Body of pancreas (tissue), 4 donors: ENCODE measurements at places on chromosomes 7 and 10. TPM values are rescaled to one million over a fixed set of nuclear protein-coding genes. Genes with fewer than 3 reads are reported as not detected.

The SLC39A12 gene
- not detected for total RNA-seq

GRCh38 chr10:17878896-17879295 lies 69.7 kb downstream of the MRC1 start:
- H3K27me3 ChIP-seq: no peaks in the 10 kb centered on the region
- no peak for DNase-seq
- no peaks in the 10 kb centered on the region for H3K4me1 ChIP-seq
- H3K4me3 ChIP-seq: no peak overlapping the region

DNA sequence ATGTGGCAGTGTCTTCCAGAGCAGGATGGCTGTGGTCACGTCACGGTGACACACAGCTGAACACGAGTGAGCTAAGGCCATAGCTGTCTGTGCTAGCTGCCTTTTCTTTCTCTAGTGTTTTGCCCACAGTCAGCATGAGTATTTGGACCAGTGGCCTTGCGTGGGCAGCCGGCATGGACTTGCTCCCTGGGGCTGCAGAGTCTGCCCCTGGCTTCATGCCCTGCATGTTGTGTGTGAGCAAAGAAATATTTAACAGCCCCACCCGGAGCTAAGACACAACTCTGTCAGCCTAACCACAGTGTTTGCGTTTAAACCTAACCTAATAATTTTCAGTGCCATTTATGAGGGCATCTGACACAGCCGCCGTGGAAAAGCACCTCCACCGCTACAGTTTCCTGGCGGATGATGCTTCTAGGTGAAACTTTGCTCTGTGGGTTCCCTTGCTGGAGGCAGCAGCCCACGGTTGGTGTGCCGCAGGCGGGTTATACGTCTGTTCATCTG lies 14.6 kb downstream of the CHST12 start:
- H3K36me3 ChIP-seq: no peaks in the 10 kb centered on the region
- DNase-seq: no peak
- peaks cover 4% of the 10 kb centered on the region for H3K4me1 ChIP-seq
- no peak overlapping the region for H3K27ac ChIP-seq
- no peak overlapping the region for H3K4me3 ChIP-seq

- DNase-seq: no peak
- H3K36me3 ChIP-seq: no peaks in the 10 kb centered on the region
- no peaks in the 10 kb centered on the region for H3K27me3 ChIP-seq
- H3K27ac ChIP-seq: no peak overlapping the region
- no peaks in the 10 kb centered on the region for H3K4me1 ChIP-seq
Measured at GRCh38 chr7:97219237-97219636, 101.7 kb downstream of the SDHAF3 start.

- no peaks in the 10 kb centered on the region for H3K4me1 ChIP-seq
- no peak overlapping the region for H3K4me3 ChIP-seq
- DNase-seq: no peak
- H3K36me3 ChIP-seq: no peaks in the 10 kb centered on the region
Measured at GRCh38 chr10:36068542-36068941, 426.4 kb upstream of the FZD8 start.
